Mesenteric fat pad (tissue), 1 donor: ENCODE measurements at places on chromosomes 2 and 18.

DNA sequence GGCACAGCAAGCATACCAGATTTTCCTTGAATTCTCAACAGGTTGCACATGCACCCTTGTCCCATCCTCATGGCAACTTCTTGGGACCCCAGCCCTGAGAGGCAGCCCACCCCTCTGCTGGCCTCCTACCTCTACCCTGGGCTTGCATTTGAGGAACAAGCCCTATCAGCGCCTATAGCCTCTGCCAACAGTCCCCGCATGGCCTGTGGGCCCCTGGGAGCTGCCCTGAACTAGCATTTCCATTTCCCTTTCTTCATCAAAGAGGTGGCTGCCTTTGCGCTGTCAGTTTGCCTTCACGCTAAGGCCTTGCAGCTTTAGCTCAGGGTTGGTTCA, 5.4 kb upstream of the ZAP70 start:
- DNase-seq, result peak; percentile 64

DNA sequence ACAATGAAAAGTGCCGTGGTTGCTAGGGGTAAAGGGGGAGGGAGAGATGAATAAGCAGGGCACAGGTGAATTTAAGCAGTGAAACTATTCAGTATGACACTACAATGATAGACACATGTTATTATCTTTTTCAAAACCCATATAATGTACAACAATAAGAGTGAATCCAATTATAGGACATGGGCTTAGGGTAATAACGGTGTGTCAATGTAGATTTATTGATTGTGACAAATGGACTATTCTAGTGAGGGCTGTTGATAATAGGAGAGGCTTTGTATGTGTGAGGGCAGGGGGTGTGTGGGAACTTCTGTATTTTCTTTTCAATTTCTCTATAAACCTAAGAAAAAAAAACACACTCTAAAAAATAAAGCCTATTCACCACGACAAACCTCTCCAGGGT, 223.8 kb downstream of the RIT2 start:
- no peak for DNase-seq

- no peak for DNase-seq
Measured at GRCh38 chr2:68482296-68482820, 15.0 kb downstream of the APLF start.

- DNase-seq, result no peak
Measured at GRCh38 chr2:170369894-170370293, 191.9 kb downstream of the MYO3B start.

- DNase-seq, result no peak
Measured at GRCh38 chr2:112803691-112804521, 19.6 kb upstream of the IL1A start.
